ENCODE measurements at places on chromosomes 2 and 18.

DNA sequence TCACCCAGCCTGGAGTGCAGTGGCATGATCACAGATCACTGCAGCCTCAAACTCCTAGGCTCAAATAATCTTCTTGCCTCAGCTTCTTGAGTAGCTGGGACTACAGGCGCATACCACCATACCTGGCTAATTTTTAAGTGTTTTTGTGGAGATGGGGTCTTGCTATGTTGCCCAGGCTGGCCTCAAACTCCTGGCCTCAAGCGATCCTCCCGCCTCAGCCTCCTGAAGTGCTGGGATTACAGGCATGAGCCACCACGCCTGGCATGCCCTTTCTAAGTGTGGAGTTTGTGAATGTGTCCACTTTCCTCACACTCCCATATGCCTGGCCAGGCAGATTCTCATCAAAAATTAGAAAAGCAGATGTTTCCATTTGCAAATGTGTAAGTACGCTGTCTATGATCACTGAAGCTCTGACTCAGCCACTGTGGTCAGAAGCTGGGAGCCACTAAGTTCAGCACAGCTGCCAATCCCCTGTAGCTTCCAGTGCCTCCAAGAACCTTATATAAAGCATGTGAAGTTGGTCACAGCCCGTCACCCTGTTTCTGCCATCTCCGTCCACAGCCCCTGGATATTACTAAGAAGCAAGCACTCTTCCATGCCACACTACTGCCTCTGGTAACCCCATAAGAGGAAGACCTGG is 155.4 kb downstream of the FAM210A start:
- no peak for DNase-seq

DNA sequence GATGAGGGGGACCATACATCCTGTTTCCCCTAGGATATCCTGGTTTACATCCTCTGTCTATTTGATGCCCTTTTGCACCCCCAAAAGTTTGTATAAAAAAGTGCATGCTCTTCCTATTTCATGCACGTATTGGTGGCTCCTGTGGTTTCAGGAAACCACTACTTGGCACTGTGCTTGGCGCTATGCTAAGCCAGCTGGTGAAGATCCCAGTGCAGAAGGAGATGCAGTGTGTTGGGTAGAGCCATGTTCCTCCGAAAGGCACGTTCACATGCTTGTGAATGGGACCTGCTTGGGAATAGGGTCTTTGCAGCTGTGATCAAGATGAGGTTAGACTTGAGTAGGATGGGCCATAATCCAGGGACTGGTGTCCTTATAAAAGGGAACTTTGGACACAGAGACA is 419.7 kb downstream of the GALR1 start:
- DNase-seq, result no peak

DNA sequence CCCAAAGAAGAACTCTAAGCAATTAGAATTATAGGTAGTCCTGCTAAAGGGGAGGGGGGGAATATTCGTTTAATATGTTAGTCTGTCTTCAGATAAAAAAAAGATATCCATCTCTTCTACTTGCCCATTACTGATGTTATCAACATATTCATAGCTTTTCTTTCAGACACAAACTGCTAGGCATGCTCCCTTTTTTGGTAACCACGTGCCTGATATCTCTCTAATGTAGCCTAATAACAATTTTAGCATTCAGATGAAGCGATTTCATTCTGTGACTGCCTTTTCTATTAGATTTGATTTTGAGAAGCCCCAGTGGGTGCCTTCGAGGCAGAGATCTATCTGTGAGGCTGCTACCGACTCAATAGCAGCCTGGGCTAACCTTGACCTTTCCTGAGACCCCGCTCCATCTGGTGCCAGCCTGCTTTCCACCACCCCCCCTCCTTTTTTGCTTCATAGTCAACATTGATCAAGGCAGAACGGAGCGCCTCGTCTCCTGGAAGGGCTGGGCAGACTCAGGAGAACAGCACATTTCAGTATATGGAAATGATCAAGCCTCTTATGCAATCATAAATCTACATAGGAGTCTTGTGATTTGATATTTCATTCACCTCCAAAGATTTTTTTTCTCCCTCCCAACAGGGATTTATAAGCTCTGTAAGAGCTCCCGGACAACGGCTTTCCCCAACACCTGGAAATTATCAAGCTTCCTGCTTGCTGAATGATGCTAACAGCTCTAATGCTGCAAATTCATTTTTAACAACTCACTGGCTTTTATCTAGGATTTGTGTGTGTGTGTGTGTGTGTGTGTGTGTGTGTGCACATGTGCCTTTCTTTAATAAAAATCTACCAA is 14.7 kb upstream of the BCL11A start:
- no peak for DNase-seq

- DNase-seq, result no peak
Observed at GRCh38 chr2:12259493-12259892, 457.2 kb upstream of the TRIB2 start.

DNA sequence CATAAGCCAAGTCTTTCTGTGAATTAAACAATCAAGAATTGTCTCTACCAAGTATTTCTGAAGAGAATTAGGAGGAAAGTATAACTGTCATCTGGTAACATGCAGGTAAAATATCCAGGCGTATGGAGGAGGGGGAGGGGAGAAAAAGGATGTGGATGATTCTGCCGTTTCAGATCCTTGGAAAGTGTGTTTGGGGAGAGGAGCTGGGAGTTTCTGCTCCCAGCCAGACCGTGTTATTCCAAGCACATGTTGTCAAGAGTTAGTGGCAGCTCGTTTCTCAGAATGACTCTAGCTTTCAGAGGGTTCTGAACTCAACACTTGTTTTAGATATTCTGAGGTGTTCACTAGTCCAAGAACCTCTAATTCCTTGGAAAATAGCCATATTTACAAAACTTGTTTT is 137.6 kb downstream of the FAM124B start:
- no peak for DNase-seq

GRCh38 chr18:9867071-9867594 is 18.6 kb upstream of the TXNDC2 start:
- no peak for DNase-seq

DNA sequence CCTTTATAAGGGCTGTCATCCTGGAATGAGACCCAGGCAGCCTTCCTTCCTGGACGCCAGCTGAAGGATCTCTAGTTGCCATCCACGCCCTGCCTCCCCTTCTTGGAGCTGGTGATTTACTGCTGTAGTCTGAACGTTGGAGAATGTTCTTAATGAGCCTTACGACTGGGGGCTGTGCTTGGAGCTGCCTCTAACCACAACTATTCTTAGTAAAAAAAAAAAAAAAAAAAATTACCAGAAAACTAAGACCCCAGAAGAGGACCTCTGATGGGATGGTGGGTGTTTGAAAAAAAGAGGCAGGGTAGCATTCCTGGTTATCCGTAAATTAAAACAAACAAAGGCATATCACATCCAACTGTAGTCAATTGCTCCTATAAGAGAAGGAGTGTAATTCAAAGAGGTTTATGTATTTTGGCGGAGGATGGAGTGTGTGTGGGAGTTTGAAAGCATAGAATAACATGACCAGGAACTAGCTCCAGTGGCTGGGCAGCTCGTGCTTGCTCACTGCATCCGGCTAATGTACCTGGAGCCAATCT is 105.4 kb downstream of the QPCT start:
- no peak for DNase-seq

- DNase-seq, result no peak
Observed at GRCh38 chr2:223971-224760, 39.7 kb downstream of the SH3YL1 start.

GRCh38 chr2:152175012-152175367 is 573 bp downstream of the STAM2 start:
- no peak for DNase-seq

DNA sequence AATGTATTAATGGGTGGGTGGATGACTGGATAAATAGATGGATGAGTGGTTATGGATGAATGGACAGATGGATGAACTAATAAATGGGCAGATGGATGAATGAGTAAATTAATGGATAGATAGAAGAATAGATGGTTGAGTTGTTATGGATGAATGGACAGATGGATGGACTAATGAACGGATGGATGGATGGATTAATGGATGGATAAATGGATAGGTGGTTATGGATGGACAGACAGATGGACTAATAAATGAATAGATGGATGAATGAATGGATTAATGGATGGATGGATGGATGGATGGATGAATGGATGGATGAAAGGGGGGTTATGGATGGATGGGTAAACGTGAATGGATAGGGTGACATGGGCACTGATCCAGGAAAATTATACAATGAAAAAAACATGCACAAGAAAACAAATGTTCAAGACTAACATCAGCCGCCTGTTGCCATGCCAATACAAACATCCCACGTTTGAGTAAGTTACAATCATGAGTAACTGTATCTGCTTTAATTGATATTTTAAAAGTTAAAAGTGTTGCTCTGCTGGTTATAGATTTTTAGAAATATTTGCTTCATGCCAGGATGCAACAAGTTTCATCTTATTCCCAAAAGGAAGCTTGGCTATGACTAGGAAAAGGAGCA is 20.8 kb downstream of the PXDN start:
- no peak for DNase-seq

GRCh38 chr2:88254437-88255091 is 84.4 kb downstream of the THNSL2 start:
- no peak for DNase-seq

- DNase-seq, result no peak
Observed at GRCh38 chr18:56825878-56826277, 174.7 kb downstream of the WDR7 start.

DNA sequence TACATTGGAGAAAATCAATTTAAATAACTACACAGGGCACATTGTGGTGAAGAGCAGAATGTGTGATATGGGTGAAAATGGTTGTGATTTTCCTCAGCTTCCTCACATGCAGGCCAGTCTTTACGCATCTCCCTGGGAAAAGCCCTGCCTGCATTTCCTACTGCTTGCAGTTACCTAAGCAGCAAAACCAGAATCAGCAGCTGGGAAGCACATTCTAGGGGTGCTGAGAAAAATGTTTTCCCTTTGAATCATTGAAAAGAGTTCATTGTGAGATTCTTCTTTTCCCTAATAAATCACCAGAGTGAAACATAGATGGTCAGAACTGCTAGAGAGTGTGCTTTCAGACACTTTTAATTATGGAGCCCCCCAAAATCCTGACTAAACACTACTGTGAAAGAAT is 656.0 kb downstream of the TDRD15 start:
- no peak for DNase-seq

DNA sequence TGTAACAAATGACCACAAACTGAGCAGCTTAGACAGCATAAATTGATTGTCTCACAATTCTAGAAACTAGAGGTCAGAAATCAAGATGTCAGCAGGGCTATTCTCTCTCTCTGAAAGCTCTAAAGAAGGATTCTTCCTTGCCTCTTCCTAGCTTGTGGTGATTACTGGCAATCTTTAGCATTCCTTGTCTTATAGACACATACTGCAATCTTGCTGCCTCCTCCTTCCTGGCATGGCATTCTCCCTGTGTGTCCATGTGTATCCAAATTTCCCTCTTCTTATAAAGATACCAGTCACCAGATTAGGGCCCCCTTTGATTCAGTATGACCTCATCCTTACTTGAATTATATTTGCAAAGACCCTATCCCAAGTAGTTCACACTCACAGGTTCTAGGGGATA is 2.3 kb downstream of the ASB3 start:
- no peak for DNase-seq

DNA sequence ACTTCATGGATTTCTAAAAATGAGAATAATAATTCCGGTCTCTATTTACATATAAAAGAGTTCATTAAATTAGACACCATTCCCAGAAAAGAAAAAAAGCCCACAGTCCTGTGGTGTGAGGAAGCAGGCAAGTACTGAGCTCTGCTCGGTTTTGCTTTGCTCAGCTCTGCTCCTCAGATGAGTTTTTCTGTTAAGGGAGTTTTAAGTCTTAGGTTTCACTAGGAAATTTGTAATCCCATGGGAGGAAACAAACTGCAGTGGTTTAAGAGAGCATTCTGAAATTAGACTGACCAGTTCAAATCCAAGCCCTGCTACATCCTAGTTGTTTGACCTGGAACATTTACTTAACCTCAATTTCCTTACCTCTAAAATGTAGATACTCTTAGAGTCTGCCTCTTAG is 338.6 kb upstream of the MMADHC start:
- DNase-seq, result no peak

- no peak for DNase-seq
Observed at GRCh38 chr18:24561369-24561965, 101.0 kb downstream of the HRH4 start.

DNA sequence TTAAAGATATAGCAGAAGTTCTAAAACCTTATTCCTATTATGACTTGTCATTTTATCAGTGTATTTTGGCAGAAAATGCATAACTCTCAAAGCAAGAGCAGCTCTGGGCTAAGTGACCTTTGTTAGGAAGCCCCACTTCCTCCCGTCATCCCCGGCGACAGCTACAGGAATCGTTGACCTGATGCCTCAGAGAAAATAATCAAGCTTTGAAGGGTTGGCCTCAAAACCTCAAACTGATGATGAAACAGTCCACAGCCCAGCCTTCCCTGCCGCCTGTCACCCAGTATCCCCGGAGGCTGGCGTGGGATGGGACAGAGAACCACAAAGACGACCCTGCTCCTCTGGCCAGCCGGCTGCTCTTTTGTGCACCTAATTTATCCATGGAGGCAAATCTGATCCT is 65.3 kb downstream of the KCNF1 start:
- DNase-seq, result no peak

Measured in stimulated activated CD8-positive, alpha-beta memory T cell treated with anti-CD3 and anti-CD28 coated beads, Interleukin-7, amount 100 ng/mL, for 1 hour (primary cell).